Thoracic aorta (tissue), 2 donors: ENCODE measurements at places on chromosomes 1 and 21. TPM values are rescaled to one million over a fixed set of nuclear protein-coding genes. Genes with fewer than 3 reads are reported as not detected.

DNA sequence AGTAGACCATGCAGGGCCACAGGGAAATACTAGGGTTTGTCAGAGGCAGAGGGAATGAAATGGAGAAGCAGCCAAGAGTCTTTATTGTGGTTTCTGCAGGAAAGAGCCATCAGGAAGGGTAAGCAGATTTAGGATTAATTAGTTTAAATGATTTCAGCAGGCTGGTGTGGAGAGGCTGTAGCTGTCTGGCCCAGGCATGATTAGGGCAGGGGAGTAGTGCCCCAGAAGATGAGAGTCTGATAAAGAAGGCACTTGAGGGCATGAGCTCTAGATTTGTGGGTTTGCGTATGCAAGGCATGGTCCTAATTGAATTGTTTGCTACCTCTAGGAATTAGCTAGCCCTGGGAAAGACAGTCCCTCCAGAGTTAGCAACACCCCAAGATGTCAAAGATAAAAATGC is 484.6 kb upstream of the PLXNA2 start:
- DNase-seq, result no peak

DNA sequence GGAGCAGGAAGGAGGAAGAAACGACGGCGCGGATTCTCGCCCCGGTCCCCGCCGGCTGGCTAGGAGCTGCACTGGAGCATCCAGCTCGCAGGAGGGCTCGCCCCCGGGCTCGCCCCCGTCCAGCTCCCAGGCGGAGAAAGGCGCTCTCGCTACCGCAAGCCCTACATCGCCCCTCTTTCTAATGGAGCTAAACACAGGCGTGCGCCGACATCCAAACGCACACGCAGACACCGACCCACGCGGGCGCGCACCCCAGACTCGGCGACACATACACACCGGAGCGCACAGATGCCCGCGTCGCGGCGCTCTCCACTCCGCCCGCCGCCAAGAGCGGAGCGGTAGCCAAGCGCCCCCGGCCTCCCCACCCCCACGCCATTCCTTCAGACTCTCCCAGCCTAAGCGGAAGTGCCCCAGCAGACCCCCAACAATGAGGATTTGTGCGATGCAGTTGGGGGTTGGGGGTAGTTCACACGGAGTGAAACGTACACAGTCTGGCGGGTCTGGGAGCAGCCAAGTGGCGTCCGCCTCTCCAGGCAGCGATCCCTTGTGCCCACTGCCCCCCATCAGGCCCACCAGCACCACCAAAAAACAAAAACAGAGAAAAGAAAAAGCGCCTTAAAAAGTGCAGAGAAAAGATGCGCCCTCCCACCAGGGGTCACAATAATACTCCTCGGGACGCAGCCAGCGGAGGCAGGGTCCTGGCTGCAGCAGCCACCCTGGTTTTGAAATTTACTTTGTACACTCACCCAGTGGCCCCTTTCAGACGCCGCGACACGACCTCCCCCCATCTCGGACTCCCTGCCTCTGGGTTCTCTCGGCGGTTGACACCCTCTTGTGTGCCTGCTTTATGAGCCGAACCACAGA is 1.4 kb downstream of the DAB1 start:
- no peak for DNase-seq

DNA sequence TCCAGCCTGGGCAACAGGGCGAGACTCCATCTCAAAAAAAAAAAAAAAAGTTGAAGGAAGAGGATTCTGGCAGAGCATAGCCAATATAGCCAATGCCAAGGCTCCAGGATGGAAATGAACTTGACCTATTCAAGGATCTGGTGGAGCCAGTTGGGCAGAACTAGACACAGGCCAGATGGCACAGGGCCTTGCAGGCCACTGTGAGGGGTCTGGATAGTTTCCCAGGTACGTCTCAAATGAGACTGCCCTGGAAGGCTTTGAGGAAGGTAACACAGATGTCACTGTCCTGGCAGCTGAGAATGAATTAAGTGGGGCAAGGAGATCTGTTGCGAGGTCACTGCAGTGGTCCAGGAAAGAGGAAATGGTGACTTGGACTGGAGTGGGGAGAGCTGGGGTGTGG is 12.0 kb upstream of the ARHGEF19 start:
- no peak for DNase-seq

GRCh38 chr21:37821786-37822450 is 94.3 kb downstream of the KCNJ6 start:
- DNase-seq, result no peak

- DNase-seq, result no peak
Observed at GRCh38 chr1:57996400-57996799, 550.1 kb downstream of the OMA1 start.

- DNase-seq, result no peak
Observed at GRCh38 chr1:93703643-93704042, 22.0 kb upstream of the BCAR3 start.

- DNase-seq, result no peak
Observed at GRCh38 chr1:108813326-108813725, 43.6 kb downstream of the AKNAD1 start.

GRCh38 chr21:28590026-28590425 is 402.7 kb downstream of the LTN1 start:
- no peak for DNase-seq

GRCh38 chr1:97451046-97451826 is 469.6 kb downstream of the DPYD start:
- DNase-seq, result no peak

- DNase-seq, result no peak
Observed at GRCh38 chr1:247185667-247186066, 13.8 kb upstream of the ZNF124 start.

DNA sequence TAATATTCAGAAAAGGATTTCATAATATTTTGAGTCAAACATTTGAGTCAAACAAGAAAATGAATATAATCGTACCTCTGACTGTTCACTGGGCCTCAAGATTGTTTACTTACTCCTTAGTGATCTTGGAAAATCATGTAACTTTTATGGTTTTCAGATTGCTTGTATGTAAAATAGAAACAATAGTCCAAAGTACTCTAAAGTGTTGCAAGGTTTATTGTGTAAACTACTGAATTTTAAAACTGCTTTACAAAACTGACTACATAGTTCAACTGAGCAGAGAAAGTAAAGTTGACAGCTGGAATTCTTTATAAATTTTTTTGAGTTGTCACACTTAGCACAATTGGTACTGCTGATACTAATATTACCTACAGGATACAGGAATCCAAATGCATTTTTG is 931.0 kb downstream of the NCAM2 start:
- no peak for DNase-seq

GRCh38 chr1:3598522-3599285 is 12.6 kb downstream of the MEGF6 start:
- no peak for DNase-seq

- DNase-seq, result no peak
Observed at GRCh38 chr1:27686223-27686990, 14.4 kb upstream of the IFI6 start.

DNA sequence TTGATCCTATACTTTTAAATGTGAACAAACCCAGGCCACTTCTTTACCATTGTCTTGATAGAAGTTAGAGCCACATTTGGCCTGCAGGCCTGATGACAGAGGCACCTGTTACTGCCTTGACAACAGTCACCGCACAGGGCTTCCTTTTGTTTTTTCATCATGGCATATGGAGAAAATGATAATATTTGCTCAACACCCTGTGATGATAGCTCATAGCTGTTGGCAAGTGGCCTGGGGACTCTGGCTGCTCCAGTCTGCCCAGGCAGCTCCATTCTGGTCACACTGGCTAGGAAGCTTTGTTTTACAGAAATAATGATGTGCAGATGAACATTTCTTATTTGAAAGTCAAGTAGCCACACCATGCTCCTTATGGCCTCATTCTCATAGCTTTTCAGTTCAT is 89.6 kb upstream of the GPR88 start:
- no peak for DNase-seq

DNA sequence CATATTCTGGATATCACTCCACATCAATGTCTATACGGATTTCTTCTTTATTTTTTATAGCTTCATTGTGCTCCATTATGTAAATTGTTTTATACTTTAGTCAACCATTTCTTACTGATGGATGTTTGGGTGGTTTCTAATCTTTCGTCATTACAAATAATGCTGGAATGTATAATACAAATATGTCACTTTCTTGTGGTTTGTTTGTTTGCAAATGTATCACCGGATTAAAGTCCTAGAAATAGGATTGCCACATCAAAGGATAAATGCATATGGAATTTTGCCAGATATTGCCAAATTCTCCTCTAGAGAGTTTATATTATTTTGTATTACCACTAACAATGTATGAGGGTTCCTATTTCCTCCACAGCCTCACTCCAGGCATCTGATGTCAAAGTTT is 48.7 kb upstream of the PRDM2 start:
- no peak for DNase-seq

DNA sequence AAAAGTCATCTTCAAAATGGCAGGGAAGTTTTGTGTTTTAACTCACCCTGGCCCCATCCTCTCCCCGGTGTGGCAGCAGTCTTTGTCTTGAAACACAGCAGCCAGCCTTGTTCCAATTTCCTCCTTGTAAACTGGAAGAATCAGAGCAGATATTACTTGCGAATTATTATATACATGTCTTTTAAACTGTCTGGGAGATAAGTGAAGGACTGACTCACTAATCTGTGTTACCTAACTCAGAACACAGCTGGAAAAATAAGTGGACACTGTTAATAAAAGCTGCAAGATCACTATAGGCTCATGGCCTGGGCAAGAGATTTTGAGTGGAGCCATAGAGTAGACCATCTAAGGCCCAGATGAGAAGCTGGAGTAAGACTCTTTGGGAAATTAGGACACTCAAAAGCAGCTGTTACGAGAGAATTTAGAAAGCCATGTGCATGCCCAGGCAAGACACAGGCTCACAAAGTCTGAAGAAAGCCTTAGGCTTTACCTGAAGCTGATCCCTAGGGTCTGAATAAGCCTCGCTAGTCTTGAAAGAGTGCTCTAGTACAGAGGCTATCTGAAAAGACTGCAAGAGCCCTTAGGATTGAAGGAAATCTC is 233.0 kb upstream of the RAB4A start:
- DNase-seq, result no peak

GRCh38 chr1:109307274-109308021 is 637 bp upstream of the MYBPHL start:
- DNase-seq, result no peak

DNA sequence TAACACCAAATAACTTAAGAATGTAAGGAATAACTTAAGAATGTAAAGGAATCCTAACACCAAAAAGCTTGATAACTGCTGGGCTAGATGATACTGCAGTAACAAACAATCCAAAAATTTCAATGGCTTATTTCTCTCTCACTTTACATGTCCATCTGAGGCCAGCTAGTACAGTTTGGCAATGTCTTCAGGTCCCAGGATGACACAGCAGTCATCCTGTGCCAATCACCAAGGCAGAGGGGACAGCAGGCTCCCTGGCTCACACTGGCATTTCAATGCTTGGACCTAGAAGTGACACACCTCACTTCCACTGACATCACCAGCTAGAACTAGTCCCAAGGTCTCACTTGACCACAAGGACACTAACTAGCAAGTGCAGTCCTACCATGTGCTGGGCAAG is 15.3 kb downstream of the DNAJC11 start:
- no peak for DNase-seq

- no peak for DNase-seq
Observed at GRCh38 chr1:153647346-153647714, 11.2 kb upstream of the SNAPIN start.

- DNase-seq, result no peak
Observed at GRCh38 chr1:103363008-103363365, 162.5 kb upstream of the RNPC3 start.

- no peak for DNase-seq
Observed at GRCh38 chr1:225519166-225519863, 91.5 kb upstream of the LBR start.

GRCh38 chr21:42296501-42296900 is 18.7 kb downstream of the TFF3 start:
- DNase-seq, result no peak

- no peak for DNase-seq
Observed at GRCh38 chr1:232904566-232904965, 45.8 kb upstream of the NTPCR start.

DNA sequence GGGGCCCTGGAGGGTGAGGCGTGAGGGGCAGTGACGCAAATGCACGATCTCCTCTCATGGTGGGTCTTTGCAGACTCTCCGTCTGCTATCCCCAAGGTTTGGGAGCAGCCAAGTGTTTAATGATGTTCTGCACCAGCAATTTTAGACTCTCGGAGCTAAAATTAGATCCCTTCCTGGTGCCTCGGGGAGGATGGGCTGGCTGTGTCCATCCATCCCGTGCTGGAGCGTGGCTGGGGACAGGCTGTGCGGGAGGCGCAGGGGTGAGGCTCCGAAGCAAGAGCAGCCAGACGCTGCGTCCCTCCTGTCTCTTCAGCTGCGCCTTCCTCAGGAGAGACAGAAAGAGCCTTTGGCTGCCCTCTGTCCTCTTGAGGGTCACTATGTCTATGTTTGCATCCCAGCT is 387.6 kb downstream of the CAMTA1 start:
- DNase-seq, result no peak

DNA sequence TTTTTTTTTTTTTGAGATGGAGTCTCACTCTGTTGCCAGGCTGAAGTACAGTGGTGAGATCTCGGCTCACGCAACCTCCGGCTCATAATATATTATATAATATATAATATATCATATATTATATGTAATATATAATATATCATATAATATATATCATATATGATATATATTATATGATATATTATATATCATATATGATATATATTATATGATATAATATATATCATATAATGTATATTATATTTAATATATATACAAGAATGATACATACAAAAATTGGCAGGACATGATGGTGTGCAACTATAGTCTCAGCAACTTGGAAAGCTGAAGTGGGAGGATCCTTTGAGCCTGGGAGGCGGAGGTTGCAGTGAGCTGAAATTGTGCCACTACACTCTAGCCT is 1725.5 kb downstream of the MRPL39 start:
- no peak for DNase-seq

- DNase-seq, result no peak
Observed at GRCh38 chr21:37514038-37514667, 147.6 kb downstream of the DYRK1A start.

- no peak for DNase-seq
Observed at GRCh38 chr1:38607526-38607925, 252.0 kb downstream of the RRAGC start.

DNA sequence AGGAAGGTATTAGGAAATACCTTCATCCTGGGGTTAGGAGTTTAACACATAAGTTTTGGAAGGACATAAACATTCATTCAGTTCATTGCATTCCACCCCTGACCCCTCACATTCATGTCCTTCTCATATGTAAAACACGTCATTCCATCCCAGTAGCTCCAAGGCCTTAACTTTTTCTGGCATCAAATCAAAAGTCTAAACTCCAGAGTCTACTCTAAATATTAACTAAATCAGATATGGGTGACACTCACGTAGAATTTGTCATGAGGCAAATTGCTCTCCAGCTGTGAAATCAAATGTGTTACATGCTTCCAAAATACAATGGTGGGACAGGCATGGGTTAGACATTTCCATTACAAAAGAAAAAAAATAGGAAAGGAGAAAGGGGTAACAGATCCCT is 298.2 kb upstream of the LRRC7 start:
- DNase-seq, result no peak

- no peak for DNase-seq
Observed at GRCh38 chr1:70043804-70044203, 161.6 kb downstream of the LRRC40 start.

- no peak for DNase-seq
Observed at GRCh38 chr1:180901076-180901990, 11.4 kb upstream of the KIAA1614 start.

The TACSTD2 gene
- total RNA-seq, result 8.1 TPM

The IRF6 gene
- total RNA-seq, result 4.1 TPM

The NBPF10 gene
- total RNA-seq, result 5.0 TPM

The TDRKH gene
- total RNA-seq, result 3.2 TPM

The TOR1AIP1 gene
- total RNA-seq, result 106 TPM

The FABP3 gene
- total RNA-seq, result 28.6 TPM

The AQP10 gene
- total RNA-seq, result not detected

The RXFP4 gene
- total RNA-seq, result not detected

The CCDC190 gene
- total RNA-seq, result not detected

The MATN1 gene
- total RNA-seq, result 1.5 TPM

The WDR64 gene
- total RNA-seq, result not detected

The ATF6 gene
- 26.9 TPM for total RNA-seq
